ENCODE measurements at places on chromosomes 3 and 15.

DNA sequence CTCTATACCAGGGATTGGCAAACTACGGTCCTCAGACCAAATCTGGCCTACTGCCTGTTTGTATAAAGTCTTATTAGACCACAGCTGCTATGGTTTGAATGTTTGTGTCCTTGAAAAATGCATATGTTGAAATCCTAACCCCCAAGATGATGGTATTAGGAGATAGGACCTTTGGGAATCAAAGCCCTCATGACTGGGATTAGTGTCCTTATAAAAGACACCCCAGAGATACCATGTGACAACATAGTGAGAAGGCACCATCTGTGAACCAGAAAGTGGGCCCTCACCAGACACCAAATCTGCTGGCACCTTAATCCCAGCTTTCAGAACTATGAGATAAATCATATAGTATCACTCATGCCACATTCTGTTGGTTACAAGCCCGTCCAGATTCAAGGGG is 7.4 kb downstream of the HMCES start:
- no peak for DNase-seq

DNA sequence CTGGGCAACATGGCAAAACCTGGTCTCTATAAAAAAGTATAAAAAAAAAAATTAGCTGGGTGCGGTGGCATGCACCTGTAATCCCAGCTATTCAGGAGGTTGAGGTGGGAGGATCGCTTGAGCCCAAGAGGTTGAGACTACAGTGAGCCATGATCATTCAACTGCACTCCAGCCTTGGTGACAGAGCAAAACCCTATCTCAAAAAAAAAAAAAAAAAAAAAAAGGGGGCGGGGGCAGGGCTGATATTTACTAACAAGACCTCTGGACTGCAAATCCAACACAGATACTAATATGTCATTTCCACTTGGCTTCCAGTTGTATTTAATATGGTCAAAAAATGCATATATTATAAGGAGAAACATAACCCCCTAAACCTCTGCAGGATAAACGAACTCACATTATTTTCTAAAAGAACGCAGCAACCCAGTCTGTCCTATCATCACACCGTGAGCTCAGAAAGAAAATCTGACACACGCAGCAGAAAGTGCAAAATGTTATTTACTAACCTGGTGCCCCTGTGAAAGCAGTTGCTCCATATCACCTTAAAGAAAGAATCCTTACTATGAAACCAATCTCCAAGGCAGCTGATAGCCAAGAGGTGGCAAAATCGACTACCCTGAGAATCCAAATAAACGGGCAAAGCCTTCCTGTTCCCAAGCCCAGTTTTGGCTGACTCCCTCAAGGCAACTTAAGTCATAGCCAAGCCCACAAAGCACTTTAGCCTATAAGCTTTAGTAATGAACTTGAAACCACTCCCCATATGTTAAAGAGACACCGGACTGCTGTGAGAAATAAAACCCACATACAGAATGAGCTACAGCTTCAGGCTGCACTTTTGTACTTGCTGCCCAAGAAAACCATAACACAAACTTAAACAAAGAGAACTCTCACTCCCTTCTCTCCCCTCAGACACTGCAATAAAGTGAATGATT is 39.3 kb downstream of the PLD1 start:
- peak; percentile 29 for DNase-seq

DNA sequence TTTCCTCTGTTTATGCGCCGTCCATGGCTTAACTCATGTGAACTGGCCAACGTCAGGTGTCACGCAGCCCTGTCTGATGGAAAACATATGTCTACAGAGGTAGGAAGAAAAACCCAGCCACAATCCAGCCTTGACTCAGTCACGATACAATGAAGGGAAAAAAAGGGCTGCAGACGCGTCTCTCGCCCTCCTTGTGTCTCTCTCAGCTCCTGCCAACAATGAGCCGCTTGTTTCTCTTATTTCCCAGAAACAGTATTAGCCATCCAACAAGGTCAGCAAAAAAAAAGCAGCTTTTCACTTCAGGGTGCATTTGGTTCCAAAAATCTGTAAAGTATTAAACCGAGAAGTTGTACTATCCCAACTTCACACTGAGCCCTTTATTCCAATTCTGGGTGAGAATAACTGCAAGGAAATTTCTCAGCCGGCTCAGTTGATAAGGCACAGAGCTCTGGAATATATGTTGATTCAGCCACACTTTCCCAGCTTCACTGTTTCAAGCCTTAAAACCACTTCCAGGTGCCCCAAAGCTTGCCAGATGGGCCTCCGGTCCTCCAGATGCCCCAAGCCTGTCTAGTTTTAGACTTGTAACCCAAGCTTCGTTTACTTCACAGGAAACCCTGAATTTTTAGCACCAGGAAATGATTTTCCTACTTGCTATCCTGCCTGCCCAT is 79.4 kb downstream of the TM4SF4 start:
- DNase-seq, result peak; percentile 43

DNA sequence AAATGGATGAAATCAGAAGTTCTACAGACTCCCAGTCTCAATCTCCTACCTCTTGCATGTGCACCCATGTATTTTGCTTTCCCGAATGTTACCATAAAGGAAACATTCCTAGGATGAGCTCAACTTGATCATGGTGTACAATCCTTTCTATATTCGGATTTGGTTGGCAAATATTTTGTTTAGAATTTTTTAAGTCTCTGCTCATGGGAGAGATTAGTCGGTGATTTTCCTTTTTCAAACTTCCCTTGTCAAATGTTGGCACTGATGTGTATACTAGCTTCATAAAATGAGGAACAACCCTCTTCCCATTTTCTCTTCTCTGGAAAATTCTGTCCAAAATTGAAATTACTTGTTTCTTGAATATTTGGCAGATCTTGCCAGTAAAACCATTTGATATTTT is 317.6 kb upstream of the RASGRP1 start:
- no peak for DNase-seq

GRCh38 chr3:18288243-18288642 is 136.9 kb downstream of the SATB1 start:
- no peak for DNase-seq

DNA sequence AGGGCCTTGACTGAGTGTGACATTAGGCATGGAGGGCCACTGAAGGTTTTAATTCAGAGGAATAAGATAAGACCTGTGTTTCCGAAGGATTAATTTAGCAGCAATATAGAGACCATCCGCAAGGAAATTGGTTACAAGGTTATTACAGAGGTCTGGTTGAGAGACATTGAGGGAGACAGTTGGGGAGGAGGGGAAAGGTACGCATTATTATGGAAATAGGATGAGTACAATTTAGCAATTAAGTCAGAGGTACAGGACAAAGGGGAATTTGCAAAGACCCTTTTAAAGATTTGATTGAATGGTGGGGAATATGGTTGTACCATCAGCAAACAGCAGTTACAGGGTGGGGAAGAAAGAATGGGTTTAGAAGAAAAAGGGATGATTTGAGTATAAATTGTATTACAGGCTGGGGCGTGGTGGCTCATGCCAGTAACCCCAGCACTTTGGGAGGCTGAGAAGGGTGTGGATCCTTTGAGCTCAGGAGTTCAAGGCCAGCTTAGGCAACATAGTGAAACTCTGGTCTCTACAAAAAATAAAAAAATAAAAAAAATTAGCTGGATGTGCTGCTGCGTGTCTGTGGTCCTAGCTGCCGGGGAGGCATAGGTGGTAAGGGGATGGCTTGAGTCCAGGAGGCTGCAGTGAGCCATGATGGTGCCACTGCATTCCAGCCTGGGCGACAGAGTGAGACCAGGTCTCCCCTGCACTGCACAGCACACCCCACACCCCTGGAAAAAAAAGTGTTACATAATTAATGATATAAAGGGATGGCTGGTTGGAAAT is 11.3 kb downstream of the ARL8B start:
- DNase-seq, result no peak

DNA sequence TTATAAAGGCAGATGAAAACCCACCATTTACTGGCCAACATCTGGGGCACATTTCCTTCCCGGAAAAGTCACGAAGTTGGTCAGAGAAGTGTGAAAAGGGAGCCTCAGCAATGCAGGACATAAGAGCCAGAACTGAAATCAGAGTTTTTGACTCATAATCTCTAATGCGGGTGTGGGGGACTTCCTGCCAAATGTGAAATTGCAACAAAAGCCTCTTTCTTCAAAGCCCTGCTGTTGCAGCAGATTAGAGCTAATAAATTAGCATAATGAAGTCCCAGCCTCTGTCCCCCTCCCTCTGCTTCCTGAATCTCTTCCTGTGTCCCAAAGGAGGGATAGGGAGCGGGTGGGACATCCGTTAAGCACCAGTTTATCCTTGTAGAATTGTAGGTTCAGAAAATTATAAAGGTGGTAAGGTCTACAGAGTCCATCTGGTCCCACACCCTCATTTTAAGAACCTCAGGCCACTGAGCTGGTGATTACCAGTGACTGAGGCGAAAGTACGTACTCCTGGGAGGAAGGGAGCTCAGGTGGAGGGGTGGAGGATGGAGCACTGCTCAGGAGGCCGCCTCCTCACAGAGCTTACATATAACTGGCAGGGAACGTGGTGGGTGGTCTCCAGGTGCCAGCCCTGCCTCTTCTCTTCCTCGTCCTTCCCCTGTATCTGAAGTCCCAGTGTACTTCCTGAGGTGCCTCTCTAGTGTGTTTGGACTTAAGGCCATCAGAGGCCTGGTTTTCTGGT is 35.0 kb downstream of the ST6GAL1 start:
- DNase-seq, result no peak

GRCh38 chr3:194184265-194184751 is 48.4 kb downstream of the HES1 start:
- no peak for DNase-seq

GRCh38 chr3:8760091-8760490 is 9.3 kb downstream of the OXTR start:
- DNase-seq, result no peak

GRCh38 chr15:48945386-48945785 is 18.3 kb downstream of the SHC4 start:
- DNase-seq, result no peak

DNA sequence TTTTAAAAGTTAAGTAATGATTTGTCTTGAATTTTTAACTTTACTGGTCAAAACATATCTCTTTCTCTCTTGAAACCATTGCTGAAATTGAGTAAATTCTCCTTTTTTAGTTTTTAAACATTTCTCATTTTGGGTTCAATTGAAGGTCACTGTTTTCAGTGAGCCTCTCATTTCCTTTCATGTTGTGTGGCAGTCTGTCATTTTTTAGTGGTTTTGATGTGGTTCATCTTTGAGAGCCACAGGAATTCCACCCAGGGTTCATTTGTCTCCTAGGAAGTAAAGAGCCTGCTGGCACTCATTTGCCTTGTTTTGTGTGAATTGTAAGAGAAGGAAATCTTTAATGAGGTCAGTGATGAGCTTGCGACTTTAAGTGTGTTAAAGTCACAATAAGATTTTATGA is 10.4 kb downstream of the CLDN11 start:
- DNase-seq, result peak; percentile 60
